ENCODE measurements at places on chromosomes 1 and 21.
A peak's percentile ranks its signal among the peaks of the same experiment; 100 is the strongest.

GRCh38 chr1:156262461-156263287, 14.8 kb upstream of the PAQR6 start:
- no peak for DNase-seq

- no peak for DNase-seq
Measured at GRCh38 chr1:228747301-228747935, 12.1 kb downstream of the RHOU start.

GRCh38 chr21:29825936-29826335, 113.9 kb downstream of the GRIK1 start:
- DNase-seq: no peak

- DNase-seq: no peak
Measured at GRCh38 chr1:236953151-236953700, 51.0 kb downstream of the MT1HL1 start.

GRCh38 chr1:207205614-207206061, 101.6 kb downstream of the C4BPA start:
- no peak for DNase-seq

- no peak for DNase-seq
Measured at GRCh38 chr1:168304865-168305264, 24.2 kb downstream of the TBX19 start.

DNA sequence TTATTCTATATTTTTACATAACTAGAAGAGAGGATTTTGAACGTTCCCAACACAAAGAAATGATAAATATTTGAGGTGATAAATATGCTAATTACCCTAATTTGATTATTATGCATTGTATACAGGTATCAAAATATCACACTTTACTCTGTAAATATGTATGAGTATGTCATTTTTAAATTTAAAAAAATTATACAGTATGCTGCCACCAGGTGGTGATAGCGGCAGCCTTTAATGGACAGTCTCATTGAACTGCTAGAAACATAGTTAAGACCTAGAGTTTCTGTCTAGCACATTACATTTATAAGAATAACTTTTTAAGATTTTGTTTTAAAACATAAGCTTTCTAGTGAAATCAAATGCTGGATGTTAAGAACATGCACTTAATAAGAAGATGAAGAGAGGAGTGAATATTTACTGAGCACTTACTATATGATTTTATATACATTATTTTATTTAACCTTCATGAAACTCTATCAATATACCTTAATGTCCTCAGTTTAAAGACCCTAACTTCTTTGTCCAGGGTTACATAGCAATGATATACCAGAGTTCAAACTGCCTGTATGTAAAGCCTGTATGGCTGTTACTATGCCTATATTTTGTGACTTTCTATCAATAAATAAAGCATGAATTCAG, 207.1 kb downstream of the NUF2 start:
- DNase-seq: peak; percentile 10

- DNase-seq: no peak
Measured at GRCh38 chr1:26163684-26164035, 4.8 kb downstream of the FAM110D start.

- DNase-seq: peak; percentile 21
Measured at GRCh38 chr1:116325922-116326321, 47.1 kb upstream of the ATP1A1 start.

- DNase-seq: no peak
Measured at GRCh38 chr1:244137725-244138124, 86.6 kb downstream of the ZBTB18 start.

DNA sequence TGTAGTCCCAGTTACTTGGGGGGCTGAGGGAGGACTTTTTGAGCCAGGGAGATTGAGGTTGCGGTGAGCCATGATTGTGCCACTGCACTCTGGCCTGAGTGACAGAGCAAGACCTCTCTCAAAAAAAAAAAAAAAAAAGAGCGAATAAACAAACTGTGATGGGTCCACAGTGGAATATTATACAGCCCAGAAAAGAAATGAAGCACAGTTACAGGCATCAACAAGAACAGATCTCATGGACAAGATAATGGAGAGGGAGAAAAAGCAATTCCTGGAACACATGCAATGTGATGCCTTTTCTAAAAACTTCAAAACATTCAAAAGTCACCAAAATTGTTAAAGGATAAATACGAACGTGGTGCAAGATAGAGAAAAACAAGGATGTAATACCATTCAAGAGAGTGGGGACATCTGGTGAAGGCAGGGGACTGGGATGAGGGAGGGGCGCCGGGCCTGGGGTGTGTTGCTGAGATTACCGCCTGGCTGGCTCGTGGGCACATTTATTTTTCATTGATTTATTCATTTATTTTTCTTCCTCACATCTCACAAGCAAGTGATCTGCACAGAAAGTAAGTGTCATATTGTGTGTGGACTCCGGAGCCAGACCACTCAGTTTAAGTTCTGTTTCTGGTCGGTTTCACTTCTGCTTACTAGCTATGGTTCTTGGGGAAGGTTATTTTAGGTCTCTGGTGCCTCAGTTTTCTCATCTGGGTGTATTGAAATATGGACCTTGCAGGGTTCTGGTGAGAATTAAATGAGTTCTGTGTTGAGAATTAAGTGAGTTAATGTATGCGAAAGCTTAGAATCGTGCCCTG, 30.1 kb downstream of the ABCG1 start:
- no peak for DNase-seq

DNA sequence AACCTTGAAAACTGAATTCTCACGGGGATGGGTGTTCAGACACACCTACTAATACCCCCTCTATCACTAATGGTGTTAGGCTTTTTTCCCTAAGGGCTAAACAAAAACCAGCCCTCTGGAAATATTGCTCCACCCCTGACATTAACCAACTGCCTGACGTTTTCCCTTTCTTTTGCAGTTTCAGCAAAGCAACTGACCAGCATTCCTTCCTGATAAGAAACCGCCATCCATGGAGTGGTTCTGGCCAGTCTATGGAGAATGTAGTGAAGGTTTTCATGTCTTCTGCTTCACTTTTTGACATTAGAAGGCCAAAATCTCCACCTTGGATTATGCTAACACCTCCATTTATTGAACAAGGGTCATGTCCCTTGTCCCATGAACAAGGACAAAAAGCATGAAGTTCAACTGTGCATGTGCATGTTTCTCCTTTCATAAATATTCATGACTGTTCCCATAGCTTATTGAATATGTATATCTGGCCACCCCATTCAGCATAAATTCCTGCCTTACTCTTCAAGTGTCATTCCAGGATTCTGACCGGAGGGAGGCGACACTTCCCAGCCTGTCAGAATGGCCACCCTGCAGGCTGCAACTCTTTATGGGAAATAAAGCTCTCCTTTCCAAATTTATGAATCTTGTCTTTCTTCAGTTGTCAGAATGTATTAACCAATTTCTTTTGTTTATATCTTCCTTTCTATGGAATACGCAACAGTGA, 314.3 kb downstream of the HHIPL2 start:
- no peak for DNase-seq
